Nephron progenitor cell (in vitro differentiated cells): ENCODE measurements at places on chromosomes 5 and 9.

DNA sequence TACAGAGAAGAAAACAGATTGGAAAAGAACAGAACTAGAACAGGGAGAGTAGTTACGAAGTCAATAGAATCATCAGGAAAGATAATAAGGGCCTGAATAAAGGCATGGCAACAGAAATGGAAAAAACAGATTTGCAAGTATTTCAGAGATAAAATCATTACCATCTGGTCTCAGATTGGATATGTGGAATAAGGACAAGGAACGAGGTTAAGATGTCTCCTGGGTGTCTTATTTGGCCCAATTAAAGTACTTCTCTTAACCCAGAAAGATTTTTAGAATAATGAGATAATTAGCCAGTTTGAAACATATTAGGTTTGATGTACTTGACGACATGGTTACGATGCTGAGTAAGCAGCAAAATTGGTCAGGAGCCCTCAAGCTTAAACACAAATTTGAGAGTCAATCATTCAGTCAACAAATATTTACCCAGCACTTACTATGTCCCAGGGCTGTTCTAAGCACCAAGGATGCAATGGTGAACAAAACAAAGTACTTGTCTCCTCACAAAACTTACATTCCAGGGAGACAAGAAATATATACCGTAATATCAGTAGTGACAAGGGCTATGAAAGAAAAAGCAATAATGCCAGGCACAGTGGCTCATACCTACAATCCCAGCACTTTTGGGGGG is 18.3 kb downstream of the RICTOR start:
- DNase-seq = no peak

GRCh38 chr5:114237766-114238165 is 124.1 kb upstream of the KCNN2 start:
- DNase-seq = no peak

DNA sequence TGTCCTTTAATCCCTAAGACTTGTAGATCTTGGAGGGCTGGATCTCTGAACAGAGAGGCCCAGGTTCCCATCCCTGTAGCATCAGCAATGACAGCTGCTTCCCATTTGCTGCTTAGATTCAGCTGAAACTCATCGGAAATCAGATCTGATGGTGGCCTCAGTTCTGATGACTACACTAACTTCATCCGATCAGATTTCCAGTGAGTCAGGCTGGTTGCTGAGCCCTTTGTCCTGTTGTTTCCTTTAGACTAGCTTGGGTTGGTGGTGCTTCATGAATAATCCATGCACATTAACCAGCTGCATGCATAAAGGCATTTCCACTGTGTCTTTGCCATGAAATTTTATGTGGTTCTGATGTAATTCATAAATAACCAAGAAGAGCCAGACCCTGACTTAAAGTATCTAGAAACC is 195.2 kb upstream of the TUT7 start:
- DNase-seq = no peak

GRCh38 chr5:91541696-91542095 is 158.6 kb upstream of the ARRDC3 start:
- no peak for DNase-seq

DNA sequence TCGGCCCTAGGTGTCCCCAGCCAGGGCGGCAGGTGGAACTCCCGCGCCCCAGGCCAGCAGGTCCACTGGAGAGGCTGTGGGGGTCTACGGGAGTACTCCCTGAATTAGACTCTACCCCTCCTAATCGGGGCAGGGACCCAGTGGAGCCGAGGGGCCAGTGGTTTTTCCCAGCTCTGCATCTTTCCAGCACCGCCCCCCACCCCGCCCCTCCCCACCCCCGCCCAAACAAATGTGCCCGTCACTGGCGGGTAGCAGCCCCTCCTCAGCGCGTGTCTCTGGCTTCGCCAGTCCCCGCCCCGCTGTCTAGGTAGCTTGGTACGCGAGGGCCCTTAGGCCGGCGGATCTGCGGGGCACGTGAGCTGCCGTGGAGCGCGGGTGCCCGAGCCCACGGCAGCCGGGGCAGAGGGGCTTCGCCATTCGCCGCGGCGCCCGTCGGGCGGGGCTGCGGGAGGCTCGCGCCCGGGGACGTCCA is 7.0 kb downstream of the UNC5A start:
- DNase-seq = peak; percentile 54

GRCh38 chr9:33506626-33507370 is 17.3 kb upstream of the ANKRD18B start:
- no peak for DNase-seq

DNA sequence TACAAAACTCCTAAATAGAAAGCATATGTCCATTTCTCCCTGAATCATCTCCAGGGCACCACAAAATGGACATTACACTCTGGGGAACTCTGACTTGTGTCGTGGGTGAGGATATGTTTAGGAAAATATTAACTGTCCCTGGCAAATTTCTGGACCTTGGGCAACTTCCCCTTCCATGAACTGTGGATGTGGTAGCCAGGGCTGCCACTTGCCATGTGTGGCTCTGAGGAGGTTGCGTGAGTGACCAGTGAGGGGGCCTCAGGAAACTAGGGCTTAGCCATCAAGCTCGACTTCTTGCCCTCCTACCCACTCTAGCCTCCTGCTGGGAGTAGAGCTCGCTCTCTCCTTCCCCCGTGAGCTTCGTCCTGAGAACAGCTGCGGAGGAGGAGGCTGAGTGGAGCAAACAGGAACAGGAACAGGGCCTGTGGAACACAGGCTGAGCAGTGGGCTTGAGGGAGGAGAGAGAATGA is 13.8 kb upstream of the STC2 start:
- no peak for DNase-seq

- no peak for DNase-seq
Observed at GRCh38 chr5:116449458-116449857, 125.2 kb downstream of the SEMA6A start.

DNA sequence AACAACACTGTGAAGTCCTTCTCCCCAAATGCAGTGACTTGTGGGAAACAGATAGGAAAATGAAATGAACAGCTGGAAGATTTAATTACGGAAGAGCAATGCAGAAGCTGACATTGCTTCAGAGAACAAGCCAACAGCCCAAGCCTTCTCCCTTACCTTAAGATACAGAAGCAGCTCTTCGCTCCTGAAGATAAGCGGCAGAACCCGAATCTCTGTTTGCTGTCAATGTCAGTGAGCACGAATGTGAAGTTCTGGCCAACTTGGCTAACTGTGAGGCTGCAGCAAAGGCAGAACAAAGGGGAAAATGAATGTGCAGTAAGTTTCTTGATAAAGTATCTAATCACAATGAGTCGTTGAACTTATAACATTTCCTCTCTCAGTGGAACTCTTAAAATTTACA is 172.4 kb downstream of the DENND1A start:
- no peak for DNase-seq

DNA sequence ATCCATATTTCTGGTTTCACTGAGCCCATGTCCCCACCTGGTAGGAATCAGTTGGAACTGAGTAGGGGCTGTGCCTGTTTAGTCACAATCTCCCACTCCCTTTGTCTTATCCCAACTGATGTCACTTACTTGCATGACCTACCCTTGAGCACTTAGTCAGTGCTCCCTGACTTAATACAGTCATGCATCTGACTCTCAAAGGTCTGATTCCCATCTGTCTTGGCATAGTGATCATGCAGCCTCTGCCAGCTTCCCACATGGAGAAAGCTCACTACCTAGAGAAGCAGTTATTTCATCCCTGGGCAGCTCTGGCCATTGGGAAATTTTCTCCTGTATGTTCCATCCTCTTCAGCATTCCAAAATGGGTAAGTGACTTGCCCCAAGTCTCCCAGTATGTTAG is 24.8 kb downstream of the ABLIM3 start:
- no peak for DNase-seq

DNA sequence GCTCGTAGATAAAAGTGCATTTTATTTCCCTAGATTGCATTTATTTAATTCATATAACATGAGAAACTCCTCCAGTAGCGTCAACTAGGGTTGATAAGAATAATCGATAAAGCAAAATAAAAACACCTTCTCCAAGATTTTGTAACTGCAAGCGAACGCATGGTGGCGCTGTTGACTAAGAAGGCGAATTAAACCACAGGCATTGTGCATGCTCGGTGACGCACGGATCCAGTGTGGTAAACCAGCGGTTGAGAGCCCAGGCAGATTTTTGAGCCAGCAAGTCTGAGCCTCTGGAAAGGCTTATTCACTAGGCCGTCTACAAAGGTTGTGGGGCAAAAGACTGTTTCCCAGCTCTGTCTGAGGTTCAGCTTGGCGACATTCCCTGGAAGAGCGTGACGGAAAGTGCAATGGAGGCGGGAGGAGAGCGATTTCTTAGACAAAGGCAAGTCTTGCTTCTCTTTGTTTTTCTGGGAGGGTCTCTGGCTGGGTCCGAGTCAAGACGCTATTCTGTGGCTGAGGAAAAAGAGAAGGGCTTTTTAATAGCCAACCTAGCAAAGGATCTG is at the start of gene PCDHB3:
TSS of gene PCDHB3 (plus strand) at position 231 of the 563 bp plus-strand sequence. CDS start at position 408, 177 bp downstream.
- DNase-seq = no peak

DNA sequence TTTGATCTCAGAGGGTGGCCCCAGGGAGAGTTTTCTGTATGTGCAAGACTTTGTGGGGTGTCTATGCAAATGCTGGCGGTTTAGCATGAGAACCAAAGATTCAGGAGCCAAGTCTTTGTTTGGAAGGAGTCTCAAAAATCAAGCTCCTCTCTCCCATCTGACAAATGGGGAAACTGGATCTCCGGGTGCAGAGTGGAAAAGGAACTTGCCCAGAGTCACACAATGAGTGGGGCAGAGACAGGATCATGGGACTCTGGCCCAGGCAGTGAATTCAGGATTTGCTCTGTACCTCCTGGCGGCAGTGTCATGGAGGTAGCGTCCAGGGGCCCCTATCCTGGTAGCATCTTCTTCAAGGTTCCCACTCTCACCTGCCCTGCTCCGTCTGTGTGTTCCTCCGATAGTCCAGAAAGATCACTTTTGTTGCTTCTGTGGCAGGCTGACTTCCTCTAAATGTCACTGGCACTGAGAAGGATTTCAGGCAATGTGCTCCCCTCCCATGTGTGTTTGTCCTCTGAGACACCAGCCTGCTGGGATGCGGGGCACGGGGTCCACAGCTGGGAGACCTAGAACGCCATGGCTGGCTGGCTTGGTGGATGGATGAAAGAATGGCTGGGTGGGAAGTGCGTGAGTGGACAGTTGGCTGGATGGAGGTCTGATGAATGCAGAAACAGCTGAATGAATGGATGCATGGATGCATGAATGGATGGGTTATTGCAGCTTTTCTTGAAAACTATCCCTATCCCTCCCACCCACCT is 3.6 kb downstream of the CCL19 start:
- DNase-seq = no peak

GRCh38 chr5:31754741-31755675 is 116.1 kb downstream of the PDZD2 start:
- no peak for DNase-seq

GRCh38 chr9:69675563-69675962 is 3.4 kb upstream of the APBA1 start:
- no peak for DNase-seq

DNA sequence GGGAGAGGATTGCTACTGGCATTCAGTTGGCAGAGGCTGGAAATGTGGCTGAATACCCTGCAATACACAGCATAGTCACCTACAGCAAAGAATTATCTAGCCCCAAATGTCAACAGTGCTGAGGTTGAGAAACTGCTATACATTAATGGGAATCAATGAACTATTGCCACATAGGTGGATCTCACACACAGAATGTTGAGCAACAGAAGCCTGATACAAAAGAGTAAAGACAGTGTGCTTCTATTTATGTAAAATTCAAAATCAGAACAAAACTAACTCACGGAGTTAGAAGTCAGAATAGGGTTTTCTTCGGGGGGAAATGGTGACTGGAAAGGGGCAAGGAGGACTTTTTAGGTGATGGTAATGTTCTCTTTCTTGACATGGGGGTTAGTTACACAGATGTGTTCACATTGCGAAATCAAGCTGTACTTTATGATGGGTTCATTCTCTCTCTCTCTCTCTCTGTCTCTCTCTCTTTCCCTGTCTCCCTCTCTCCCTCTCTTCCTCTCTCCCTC is 45.7 kb upstream of the PANK3 start:
- no peak for DNase-seq

DNA sequence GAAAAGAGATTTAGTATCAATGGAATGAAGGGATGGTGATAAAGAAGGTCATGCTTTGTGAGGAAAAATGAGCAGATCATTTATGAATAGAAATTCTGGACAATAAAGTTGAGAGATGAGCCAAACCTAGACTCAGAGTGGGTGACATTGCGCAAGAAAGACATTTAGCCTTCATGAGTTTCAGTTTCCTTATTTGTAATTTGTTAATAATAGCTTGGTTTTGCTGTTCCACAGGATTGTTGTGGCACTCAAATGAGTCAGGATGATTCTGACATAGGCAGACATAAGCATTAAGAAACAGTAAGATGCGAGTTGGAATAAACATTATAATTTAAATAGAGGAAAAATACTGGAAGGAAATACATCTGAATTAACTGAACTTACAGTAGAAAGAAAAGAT is 34.8 kb downstream of the ITGA2 start:
- DNase-seq = no peak

GRCh38 chr5:18772475-18772874 is 1138.2 kb downstream of the TAF11L14 start:
- no peak for DNase-seq

- no peak for DNase-seq
Observed at GRCh38 chr5:6734781-6735180, 21.5 kb downstream of the TENT4A start.

DNA sequence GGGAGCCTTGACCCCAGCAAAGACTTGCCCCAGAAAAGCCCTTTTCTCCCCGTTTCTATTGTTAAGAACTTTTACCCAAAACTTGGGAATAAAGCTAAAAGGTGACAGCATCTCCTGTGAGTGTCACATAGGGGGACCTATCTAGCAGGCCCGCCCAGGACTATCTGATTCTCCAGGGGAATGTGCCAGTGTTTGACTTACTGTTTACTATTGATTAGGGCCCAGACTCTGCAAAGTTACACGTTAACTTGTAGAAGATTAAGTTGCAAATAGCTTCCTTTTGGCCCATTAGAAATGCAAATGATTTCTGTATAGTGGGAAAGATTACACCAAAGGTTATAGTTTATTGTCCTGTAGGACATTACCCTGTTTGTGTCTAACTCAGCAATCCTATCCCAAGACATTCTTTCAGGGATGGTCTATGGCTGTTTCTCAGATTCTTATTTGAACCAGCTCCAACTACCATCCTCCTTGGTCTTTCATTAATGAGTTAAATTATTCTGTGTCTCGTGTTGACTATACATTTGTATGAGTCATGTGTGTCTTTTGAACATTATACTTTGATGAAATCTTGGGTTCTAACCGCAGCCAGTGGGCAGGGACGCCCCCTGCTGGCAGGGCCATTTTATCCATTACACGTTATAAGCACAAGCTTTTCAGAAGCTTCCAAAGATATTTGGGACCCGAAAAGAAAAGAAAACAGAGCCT is 60.7 kb downstream of the HRH2 start:
- peak; percentile 33 for DNase-seq

DNA sequence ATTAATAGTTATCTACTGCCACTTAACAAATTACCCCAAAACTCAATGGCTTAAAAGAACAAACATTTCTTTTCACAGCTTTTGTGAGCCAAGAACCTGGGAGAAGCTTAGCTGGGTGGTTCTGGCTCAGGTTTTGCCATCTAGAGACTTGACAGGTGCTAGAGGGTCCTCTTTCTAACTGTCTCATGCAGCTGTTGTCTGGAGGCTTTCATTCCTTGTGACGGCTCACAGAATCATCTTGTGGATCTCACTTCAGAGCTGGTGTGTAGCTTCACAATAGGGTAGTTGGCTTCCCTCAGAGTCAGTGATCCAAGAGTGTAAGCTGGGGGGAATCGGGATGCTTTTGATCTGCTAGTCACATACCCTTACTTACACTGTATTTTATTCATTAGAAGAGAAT is 81.2 kb upstream of the APC start:
- DNase-seq = no peak
